ENCODE measurements at places on chromosomes 4 and X.

DNA sequence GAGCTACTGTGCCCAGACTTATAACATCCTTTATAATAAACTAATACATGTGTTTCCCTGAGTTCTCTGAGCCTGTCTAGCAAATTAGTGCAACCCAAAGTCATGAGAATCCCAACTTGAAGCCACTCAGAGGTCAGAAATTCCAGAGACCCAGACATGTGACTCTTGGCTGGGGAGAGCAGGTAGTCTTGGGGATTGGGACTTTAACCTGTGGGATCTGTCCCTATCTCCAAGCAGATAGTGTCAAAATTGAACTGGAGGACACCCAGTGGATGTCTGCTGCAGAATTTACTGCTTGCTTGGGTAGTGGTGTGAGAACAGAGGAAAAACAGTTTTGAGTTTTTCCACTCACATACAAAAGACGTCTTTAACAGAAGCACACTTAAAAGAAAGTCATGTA lies 26.4 kb downstream of the ELOVL6 start:
- DNase-seq = no peak

DNA sequence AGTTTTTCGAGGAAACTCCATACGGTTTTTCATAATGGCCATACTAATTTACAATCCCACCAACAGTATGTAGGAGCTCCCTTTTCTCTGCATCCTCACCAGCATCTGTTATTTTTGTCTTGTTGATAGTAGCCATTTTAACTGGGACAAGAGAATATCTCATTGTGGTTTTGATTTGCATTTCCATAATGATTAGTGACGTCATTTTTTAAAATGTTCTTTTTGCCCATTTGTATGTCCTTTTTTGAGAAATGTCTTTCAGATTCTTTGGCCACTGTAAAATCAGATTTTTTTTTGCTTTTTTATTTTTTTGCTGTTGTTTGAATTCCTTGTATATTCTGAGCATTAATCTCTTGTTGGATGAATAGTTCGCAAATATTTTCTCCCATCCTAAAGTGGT lies 243.9 kb downstream of the TRIML1 start:
- no peak for DNase-seq

DNA sequence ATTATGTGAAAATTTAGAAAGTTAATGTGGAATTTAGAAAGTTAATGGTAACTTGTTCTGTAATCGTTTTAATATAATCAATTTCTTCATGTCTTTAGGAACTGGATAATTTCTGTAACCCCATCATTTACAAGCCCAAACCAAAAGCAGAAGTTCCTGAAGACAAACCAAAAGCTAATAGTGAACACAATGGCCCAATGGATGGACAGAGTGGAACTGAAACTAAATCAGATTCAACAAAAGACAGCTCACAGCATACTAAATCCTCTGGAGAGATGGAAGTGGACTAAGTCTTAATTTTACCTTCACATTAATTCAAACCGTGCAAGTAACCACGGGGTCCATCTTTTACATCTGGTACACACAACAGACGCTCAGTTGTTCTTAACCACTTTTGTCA lies 48.1 kb upstream of the PLK4 start:
- DNase-seq = no peak

- no peak for DNase-seq
These were observed 170.4 kb downstream of the FRAS1 start for GRCh38 chr4:78227411-78228057.

GRCh38 chr4:176357359-176358082 lies 37.8 kb downstream of the SPCS3 start:
- no peak for DNase-seq

All from erythroblast (primary cell).